ENCODE measurements at places on chromosomes 1 and 21. TPM values are rescaled to one million over a fixed set of nuclear protein-coding genes. Genes with fewer than 3 reads are reported as not detected.

DNA sequence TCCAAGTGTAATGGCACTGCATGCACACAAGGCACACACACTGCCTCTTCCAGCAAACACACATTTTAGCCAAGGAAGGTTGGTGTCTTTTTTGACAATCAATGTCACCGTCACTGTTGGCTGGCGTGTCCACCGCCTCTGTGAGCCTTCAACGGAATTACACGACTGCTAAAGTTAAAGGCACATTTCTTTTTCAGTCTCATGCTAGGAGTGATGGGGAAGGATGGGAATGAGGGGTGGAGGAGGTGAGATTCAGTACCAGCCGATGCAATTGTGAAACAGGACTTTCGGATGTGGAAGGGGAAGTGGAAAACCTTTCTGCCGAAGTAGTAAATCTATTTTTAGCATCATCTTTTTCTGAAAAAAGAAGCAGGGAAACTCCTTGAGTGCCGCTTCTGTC is 1.4 kb downstream of the ELAVL4 start:
- H3K4me3 ChIP-seq = no peak overlapping the region
- no peaks in the 10 kb centered on the region for H3K4me1 ChIP-seq
- peak; percentile 32 for DNase-seq
- peaks cover 24% of the 10 kb centered on the region for H3K27me3 ChIP-seq
- H3K27ac ChIP-seq = no peak overlapping the region
- H3K36me3 ChIP-seq = no peaks in the 10 kb centered on the region

Gene RHBDL2
- total RNA-seq = 0.35 TPM

GRCh38 chr1:191984856-191985255 is 173.4 kb upstream of the RGS18 start:
- no peak overlapping the region for H3K4me3 ChIP-seq
- H3K36me3 ChIP-seq = no peaks in the 10 kb centered on the region
- no peak overlapping the region for H3K27ac ChIP-seq
- peak; percentile 17 for DNase-seq

DNA sequence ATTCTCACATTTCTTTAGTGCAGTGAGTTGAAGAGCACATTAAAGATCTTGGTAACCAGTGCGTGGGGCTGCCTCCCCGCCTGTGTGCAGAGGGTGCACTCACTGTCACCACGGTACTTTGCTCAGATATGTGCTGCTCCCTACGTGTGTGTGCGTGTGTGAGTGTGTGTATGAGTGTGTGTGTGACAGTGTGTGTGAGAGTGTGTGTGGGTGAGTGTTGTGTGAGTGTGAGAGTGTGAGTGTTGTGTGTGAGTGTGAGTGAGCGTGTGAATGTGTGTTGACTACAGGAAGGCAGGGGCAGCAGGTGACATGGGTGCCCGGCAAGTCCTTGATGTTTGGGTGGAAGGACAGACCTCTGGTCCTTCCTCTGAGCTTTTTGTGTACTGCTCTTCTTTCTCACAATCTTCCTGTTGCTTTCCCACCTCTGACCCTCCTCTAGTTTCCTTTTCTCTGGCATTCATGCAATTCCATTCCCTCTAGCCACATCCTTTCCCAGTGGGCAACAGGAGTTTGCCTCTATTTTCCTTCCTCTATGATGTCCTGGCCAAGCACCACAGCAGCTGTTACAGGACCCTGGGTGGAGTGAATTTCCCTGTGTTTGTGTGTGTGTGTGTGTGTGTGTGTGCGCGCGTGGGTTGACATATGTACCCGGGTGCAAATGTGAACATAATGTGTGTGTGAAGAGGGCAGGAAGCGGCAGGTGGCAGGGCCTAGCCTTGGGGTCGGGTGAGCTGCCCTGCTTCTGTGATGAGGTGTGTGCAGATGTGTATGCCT is 19.8 kb downstream of the LHX4 start:
- no peak for DNase-seq
- no peak overlapping the region for H3K4me3 ChIP-seq
- H3K4me1 ChIP-seq = peaks cover 6% of the 10 kb centered on the region
- H3K27ac ChIP-seq = no peak overlapping the region
- H3K36me3 ChIP-seq = no peaks in the 10 kb centered on the region

- H3K4me1 ChIP-seq = peaks cover 29% of the 10 kb centered on the region
- no peak overlapping the region for H3K4me3 ChIP-seq
- H3K27me3 ChIP-seq = no peaks in the 10 kb centered on the region
- H3K27ac ChIP-seq = no peak overlapping the region
- peak; percentile 34 for DNase-seq
- no peaks in the 10 kb centered on the region for H3K36me3 ChIP-seq
Observed at GRCh38 chr1:232377494-232377770, 252.5 kb downstream of the SIPA1L2 start.

DNA sequence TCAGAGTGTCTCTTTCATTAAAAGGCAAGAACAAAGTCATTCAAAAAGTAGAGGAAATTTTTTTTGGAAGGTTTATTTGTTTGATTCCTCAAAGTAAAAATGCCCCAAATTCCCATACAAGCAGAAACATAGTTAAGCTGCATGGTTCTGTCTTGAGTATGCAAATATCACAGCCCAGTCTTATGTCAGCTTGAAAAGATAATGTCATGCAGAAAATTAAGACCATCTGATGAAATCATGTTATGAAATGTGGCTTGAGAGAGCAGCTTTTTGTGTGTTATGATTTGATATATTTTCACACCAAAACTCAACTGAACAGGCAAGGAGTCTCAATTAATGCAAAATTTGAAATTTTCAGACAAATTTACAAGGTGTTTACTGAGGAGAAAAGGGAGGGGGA is 411.0 kb downstream of the LMO4 start:
- H3K4me3 ChIP-seq = no peak overlapping the region
- DNase-seq = no peak
- H3K27ac ChIP-seq = no peak overlapping the region
- H3K4me1 ChIP-seq = no peaks in the 10 kb centered on the region

DNA sequence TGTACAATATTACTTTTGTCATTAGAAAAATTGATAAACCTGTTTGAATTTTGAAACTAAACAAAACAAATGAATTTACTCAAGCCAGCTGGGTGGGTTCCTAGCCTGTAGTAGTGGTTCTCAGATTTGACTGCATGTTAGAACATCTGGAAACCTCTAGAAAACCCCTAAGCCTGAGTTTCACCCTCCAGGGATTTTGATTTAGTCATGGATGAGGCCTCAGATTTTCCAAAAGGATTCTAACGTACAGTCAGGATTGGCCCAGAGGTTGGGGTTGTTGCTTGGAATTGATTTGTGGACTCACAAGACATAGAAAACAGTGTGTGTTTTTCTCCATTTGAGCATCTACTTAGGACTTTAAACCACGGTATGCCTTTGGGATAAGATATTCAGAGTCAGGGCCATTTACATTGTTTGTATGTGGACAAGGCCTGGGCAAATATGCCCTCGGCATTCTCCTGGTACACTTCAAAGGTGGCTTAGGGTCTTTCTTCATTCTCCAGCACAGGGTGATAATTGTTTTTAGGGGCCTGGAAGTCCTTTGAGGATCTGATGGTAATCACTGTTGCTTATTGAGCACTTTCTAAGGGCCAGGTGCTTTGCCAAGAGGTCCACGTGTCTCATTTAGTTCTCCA is 42.6 kb downstream of the ATP5PO start:
- peak; percentile 77 for DNase-seq
- H3K27me3 ChIP-seq = no peaks in the 10 kb centered on the region
- peaks cover 3% of the 10 kb centered on the region for H3K4me1 ChIP-seq
- H3K36me3 ChIP-seq = no peaks in the 10 kb centered on the region

DNA sequence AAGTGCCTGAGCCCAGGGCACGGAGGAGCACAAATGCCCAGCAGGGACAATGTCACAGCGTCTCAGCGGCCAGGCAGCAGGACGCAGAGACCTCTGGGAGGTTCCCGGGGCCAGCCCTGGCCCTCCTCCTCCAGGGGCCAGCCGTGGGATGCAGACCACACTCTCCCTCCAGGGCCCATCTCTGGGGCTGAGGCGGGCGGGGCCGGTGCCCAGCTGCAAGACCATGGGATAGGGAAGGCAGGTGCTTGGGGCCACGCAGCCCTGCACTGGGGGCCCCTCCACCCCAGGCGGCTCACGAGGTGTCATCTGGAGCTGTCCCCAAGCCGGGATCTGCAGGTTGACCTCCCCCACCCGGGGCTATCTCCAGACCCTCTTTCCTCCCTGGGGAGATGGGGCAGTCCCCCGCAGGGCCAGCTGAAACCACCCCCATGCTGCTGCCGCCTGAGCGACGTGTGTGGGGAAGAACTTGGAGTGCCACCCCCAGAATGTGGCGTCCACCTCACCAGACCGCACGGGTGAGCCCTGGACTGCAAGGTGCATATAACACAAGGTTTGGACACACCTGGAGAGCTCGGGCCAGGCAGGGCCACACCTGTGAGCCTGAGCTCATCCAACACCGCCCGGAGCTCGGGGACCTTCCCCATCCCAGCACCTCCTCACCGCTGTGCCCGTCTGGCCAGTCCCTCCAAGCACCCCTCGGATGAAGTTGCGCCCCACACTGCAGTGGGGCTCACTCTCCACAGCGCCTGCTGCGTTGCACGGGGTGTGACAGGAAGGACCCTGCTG is 4.1 kb upstream of the TTLL10 start:
- H3K27me3 ChIP-seq = peaks cover 77% of the 10 kb centered on the region
- peaks cover 28% of the 10 kb centered on the region for H3K4me1 ChIP-seq
- no peak overlapping the region for H3K27ac ChIP-seq
- H3K36me3 ChIP-seq = no peaks in the 10 kb centered on the region
- H3K4me3 ChIP-seq = no peak overlapping the region
- no peak for DNase-seq

Gene TPTE
- total RNA-seq = not detected

DNA sequence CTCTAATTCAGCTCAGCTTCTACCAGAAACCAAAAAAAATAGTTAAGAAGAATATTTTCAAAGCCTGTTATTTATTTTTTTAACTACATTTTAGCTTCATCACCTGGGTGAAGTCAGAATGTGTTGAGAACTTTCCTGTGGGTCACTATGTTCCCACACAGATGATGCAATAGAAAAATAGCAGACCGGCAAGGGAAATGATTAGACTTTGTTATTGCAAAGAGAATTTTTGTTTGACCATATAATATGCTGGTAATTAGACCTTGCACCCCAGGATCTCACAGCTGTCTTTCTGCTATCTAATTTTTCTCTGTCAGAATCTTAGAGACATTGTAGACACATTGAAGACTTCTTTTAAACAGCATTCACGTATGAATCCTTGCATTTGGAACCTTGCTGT is 299.3 kb downstream of the TBX15 start:
- no peak overlapping the region for H3K4me3 ChIP-seq
- no peaks in the 10 kb centered on the region for H3K4me1 ChIP-seq
- H3K27ac ChIP-seq = no peak overlapping the region
- no peaks in the 10 kb centered on the region for H3K36me3 ChIP-seq

GRCh38 chr1:89790592-89790991 is 30.2 kb upstream of the LRRC8D start:
- no peaks in the 10 kb centered on the region for H3K27me3 ChIP-seq
- H3K4me1 ChIP-seq = no peaks in the 10 kb centered on the region
- DNase-seq = no peak
- no peak overlapping the region for H3K27ac ChIP-seq
- H3K4me3 ChIP-seq = no peak overlapping the region

DNA sequence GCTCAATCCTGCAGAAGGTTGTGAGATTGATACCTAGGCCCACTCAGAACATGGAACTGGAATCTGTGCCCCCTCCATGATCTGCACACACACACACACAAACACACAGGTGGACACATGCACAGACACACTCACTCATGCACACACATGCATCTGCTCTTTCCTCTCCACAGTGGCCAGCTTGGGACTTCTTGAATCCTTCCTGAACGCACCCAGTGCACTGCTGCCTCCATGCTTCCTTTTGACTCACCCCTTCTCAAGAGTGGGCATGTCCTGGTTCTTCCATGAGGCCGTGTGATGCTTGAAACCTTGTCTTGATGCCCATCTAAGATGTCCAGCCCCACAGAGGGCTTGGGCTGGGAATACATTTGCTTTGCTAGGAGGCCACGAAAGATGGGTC is 25.4 kb upstream of the TENT5C start:
- no peak overlapping the region for H3K27ac ChIP-seq

GRCh38 chr1:41404308-41404761 is 43.1 kb downstream of the FOXO6 start:
- peaks cover 79% of the 10 kb centered on the region for H3K4me1 ChIP-seq
- no peaks in the 10 kb centered on the region for H3K36me3 ChIP-seq
- DNase-seq = peak; percentile 84
- peaks cover 8% of the 10 kb centered on the region for H3K27me3 ChIP-seq
- H3K27ac ChIP-seq = peak overlapping the region; percentile 72

Gene EDN2
- 0.18 TPM for total RNA-seq

GRCh38 chr21:39867198-39867650 is at the start of gene PCP4:
Gene PCP4, plus strand, starts transcription at chr21:39867438. Its CDS starts 64 bp downstream, at chr21:39867502.
- peak; percentile 69 for DNase-seq
- no peaks in the 10 kb centered on the region for H3K36me3 ChIP-seq
- no peaks in the 10 kb centered on the region for H3K4me1 ChIP-seq
- peaks cover 21% of the 10 kb centered on the region for H3K27me3 ChIP-seq
- no peak within 1 kb of the TSS for H3K4me3 ChIP-seq

DNA sequence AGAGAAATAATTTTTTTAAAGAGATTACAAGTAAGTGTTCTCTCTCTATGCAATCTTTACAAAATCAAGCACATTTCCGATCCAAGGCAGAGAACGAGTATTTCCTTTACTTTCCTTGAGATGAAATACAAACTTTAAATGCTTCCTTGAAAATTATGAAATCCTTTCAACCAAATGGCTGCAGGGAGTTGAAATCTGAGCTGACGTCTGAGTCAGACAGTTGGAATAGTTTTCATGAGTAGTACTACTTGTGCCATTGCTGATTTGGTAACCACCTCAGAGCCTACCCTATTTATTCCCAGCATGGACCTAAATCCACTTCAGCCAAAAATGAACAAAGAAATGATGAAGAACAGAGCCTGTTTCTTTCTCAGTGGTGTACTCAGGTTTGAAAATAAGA is 183.6 kb downstream of the GIPC2 start:
- DNase-seq = peak; percentile 53
- no peaks in the 10 kb centered on the region for H3K27me3 ChIP-seq
- H3K27ac ChIP-seq = no peak overlapping the region
- peaks cover 8% of the 10 kb centered on the region for H3K4me1 ChIP-seq
- no peaks in the 10 kb centered on the region for H3K36me3 ChIP-seq

Gene HPCAL4
- total RNA-seq = 1.8 TPM

Gene CTSK
- total RNA-seq = 110 TPM

GRCh38 chr1:234782105-234782751 is 172.2 kb upstream of the IRF2BP2 start:
- H3K4me3 ChIP-seq = no peak overlapping the region
- no peaks in the 10 kb centered on the region for H3K36me3 ChIP-seq
- no peak overlapping the region for H3K27ac ChIP-seq
- DNase-seq = peak; percentile 91

Gene RGS1
- total RNA-seq = 3.0 TPM

GRCh38 chr1:228837817-228838716 is 102.8 kb downstream of the RHOU start:
- H3K36me3 ChIP-seq = no peaks in the 10 kb centered on the region
- H3K27me3 ChIP-seq = no peaks in the 10 kb centered on the region
- no peak overlapping the region for H3K27ac ChIP-seq
- peaks cover 18% of the 10 kb centered on the region for H3K4me1 ChIP-seq
- DNase-seq = no peak

- H3K27ac ChIP-seq = no peak overlapping the region
- peaks cover 16% of the 10 kb centered on the region for H3K4me1 ChIP-seq
- DNase-seq = no peak
- no peak overlapping the region for H3K4me3 ChIP-seq
- no peaks in the 10 kb centered on the region for H3K36me3 ChIP-seq
Observed at GRCh38 chr1:209805341-209805781, 581 bp downstream of the IRF6 start.

Gene MX1
- 3.8 TPM for total RNA-seq
